ENCODE measurements at places on chromosomes 12 and 14. TPM values are rescaled to one million over a fixed set of nuclear protein-coding genes. Genes with fewer than 3 reads are reported as not detected.

Gene CD163L1
- total RNA-seq: 19.0 TPM

Gene ARID2
- total RNA-seq: 13.0 TPM

Gene HIGD1C
- total RNA-seq: not detected

Gene OAS3
- total RNA-seq: 2.5 TPM

Gene GSKIP
- total RNA-seq: 23.9 TPM

Gene ALX1
- total RNA-seq: 0.11 TPM

Gene MANSC1
- total RNA-seq: 7.0 TPM

Gene MGAT4C
- total RNA-seq: under 0.01 TPM

Gene CCDC175
- not detected for total RNA-seq

Gene FLVCR2
- total RNA-seq: 1.5 TPM

Gene SOX5
- total RNA-seq: 0.11 TPM

All from dermis lymphatic vessel endothelial cell (primary cell).